Activated T-helper 2 cell treated with anti-CD3 and anti-CD28 coated beads, Interferon-gamma antibody, Interleukin-2, Interleukin-4, amounts not matched to agents 10 μg/mL and 5 μg/mL and 100 μg/mL, durations not matched to agents 14 hours and 24 hours and 36 hours (primary cell): ENCODE measurements at places on chromosomes 2 and 18.

DNA sequence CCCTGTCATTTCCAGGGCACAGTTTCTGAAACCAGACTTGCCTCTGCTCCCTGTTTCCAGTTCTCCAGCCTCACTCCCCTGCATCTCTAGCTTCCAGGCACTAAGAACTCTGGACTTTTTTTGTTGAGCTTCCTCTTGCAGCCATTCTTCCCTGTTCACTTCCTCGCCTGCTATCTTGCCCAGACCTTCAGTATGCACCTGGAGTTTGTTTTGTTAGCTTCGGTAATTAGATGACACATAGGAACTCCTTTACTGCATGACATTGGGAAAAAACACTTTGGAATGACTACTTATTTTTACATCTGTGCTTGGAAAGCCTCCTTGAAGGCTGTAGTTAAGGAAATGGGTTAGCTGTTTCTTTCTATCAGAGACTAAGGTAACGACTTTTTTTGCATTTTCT, 35.2 kb downstream of the OTOF start:
- H3K4me3 ChIP-seq = no peak overlapping the region
- no peak for DNase-seq
- H3K4me1 ChIP-seq = peaks cover 3% of the 10 kb centered on the region
- no peak overlapping the region for H3K27ac ChIP-seq
- H3K27me3 ChIP-seq = peaks cover 12% of the 10 kb centered on the region

DNA sequence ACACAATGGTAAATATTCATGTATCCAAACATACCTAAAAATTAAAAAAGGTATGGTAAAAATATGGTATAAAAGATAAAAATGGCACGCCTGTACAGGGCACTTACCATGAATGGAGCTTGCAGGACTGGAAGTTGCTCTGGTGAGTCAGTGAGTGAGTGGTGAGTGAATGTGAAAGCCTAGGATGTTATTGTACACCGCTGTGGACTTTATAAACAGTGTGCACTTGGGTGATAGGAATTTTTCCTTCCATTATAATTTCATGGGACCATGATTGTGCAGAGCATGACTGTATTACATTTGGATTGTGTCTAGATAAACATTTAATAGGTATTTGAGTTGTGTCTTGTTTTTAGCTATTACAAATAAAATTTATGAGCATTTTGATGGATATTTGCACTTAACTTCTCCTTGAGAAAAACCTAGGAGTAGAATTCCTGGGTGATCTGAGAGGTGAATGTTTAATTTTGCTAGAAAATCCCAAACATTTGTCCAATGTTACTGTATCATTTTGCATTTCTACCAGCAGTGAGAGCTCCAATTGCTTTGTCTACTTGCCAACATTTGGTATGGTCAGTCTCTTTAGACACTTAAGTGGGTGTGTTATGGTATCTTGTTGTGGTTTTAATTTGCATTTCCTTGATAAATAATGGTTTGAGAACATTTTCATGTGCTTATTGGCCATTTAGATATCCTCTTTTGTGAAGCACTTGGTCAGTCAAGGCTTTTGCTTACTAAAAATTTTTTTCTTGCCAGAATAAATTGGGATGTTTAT, 81.7 kb downstream of the BCL2L11 start:
- H3K27me3 ChIP-seq = peaks cover 20% of the 10 kb centered on the region
- peaks cover 2% of the 10 kb centered on the region for H3K36me3 ChIP-seq
- no peak overlapping the region for H3K27ac ChIP-seq
- H3K4me1 ChIP-seq = peaks cover 4% of the 10 kb centered on the region
- no peak for DNase-seq

GRCh38 chr18:68800075-68800474, 2.2 kb downstream of the CCDC102B start:
- no peak overlapping the region for H3K27ac ChIP-seq
- no peak overlapping the region for H3K4me3 ChIP-seq
- H3K36me3 ChIP-seq = no peaks in the 10 kb centered on the region
- no peak for DNase-seq
- H3K27me3 ChIP-seq = no peaks in the 10 kb centered on the region
- H3K4me1 ChIP-seq = no peaks in the 10 kb centered on the region

DNA sequence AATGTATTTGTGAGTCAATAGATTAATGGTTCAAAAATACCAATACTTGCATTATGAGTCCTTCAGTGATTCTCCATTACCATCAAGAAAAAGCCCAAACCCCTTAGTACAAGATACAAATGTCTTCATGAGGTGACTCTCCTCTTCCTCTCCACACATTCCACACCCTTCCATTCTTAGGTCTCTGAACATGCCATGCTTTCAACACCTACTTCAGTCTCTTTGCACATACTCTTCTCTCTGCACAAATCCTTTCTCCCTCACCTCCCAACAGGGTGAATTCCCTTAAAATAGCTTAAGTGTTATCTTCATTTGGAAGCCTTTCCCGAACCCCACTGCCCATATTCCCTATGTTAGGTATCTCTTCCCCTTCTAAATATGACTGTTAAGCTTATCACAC, 131.9 kb downstream of the ERBB4 start:
- H3K27ac ChIP-seq = no peak overlapping the region
- H3K4me3 ChIP-seq = no peak overlapping the region
- H3K27me3 ChIP-seq = no peaks in the 10 kb centered on the region
- no peak for DNase-seq
- H3K36me3 ChIP-seq = no peaks in the 10 kb centered on the region
- H3K4me1 ChIP-seq = no peaks in the 10 kb centered on the region

DNA sequence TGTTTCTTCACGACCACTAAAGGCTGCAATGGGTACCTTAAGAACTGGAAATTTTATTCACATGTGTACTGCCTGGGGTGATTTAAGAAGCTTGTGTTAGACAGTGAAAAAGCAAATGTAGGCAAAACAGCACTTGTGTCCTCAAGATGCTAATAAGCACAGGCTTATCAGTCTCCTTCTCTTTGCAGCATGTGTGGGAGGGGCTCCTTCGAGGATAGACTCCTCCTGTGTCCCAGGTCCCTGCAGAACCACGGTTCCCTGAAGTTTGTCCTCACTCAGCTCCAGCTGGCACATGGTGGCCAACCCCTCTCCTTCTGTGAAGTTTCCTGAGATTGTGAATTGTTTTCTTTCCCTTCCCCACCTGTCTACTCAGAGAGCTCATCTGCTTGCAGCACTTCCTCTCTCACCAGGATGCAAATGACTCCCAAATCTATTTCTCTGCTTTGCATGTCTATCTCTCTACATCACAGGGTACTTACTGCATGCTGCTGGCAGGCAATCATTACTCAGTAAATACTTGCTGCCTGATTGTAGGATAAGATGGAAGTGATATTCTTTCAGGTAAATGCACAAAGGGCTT, 589.6 kb upstream of the KLHL29 start:
- H3K4me3 ChIP-seq = no peak overlapping the region
- no peaks in the 10 kb centered on the region for H3K4me1 ChIP-seq
- no peaks in the 10 kb centered on the region for H3K27me3 ChIP-seq
- DNase-seq = no peak
